ENCODE measurements at places on chromosomes 3 and 15.

DNA sequence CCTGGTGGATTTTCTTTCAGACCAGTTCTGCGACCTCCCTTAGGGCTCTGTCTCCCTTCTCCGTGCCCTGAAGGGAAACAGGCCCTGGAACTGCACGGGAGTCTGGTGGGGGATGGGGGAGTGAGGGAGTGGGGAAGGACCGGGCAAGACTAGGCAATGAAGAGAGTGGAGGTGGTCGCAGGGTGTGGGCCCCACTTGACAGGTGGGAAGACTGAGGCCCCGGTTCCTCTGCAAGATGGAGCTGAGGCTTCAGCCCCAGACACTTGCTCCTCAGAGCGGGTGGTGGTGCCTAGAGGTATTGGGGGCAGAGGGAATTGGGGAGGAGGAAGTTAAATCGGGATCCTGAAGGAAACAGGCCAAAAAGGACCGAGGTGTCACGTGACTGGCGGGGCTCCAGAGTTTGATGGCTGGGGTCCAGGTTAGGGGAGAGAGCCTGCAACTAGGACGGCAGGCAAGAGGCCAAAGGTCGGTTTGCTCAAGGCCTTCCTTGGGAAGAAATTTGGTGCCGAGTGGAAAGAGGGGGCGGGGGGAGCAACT, 597 bp upstream of the CAMK1 start:
- no peak for DNase-seq

DNA sequence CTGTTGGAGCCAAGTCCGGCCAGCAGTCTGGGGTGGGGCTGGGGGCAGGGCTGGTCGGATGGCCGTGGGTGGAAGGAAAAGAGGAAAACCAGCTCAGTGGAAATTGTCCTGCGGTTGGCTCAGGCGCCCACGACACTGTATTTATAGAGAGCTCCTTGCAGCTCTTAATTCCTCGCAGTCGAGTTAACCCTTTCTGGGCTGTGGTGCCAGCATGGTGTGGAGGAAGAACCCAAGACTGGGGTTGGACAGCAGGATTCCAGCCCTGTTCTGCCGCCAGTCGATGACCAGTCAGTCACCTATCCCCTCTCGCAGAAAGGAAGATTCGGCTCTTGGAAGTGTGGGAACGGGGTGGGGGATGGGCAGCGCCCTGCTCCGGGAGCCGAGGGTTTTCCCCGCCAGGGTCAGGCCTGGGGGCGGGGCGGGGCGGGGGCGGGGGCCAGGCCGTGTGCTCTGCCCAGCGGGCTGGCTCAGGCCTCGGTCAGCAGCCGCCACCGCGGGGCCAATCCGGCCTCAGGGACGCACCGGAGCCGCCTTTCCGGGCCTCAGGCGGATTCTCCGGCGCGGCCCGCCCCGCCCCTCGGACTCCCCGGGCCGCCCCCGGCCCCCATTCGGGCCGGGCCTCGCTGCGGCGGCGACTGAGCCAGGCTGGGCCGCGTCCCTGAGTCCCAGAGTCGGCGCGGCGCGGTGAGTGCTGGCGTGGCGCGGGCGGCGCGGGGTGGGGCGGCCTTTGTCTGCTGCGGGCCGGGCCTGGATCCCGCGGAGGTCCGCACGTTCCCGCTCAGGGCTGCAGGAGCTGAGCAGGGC, at the start of gene CD276:
Gene CD276 (plus strand): TSS at position 607 of the 804 bp plus-strand sequence. CDS start 15,257 bp downstream, outside the sequence.
- DNase-seq, result no peak

GRCh38 chr3:12437861-12438260, 46.4 kb upstream of the TSEN2 start:
- no peak for DNase-seq

- DNase-seq, result no peak
These were observed 3.9 kb downstream of the SLC6A1 start for GRCh38 chr3:10996345-10997013.

GRCh38 chr15:49424954-49425353, 1.9 kb downstream of the FGF7 start:
- no peak for DNase-seq

DNA sequence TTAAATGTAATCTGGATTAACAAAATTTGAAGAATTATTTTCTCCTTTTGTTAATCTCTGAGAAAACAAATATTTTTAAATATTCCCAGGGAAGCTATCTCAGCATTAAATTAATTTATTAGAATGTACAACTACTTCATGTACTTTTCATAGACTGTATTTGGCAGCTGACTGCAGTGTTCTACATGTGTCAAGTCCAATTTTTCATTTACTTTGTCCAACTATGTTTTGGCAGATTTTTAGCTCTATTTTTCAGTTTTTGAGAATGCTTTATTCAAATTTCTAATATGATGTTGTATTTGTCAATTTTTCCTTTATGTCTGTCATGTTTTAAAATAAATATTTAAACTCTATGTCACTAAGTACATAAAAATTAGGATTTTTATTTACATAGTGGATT, 925.1 kb downstream of the OTOL1 start:
- no peak for DNase-seq

DNA sequence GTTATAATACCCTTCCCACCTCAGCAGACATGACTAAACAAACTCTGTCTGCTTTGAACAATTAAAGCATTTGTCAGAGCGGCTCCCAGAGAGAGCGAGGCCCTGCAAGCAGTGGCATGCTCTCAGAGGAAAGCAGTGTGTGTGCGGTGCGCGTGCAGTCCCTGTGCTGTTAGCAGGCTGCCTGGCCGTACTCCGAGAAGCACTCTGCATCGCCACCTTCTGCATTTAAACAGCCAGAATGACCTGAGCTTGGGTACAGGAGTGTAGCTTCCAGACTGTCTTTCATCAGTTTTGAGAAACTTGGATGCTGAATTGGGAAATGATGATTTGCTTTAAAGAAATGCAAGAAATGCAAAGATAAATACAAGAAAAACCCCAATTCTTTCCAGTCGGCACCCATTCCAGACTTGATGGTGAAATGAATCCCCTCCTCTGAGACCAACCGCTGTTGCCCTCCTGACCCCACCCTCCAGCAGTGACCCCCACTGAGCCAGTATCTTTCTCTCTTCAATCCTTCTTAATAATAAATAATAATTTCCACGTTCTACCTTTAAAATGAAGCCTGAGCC, 113.5 kb downstream of the VGLL4 start:
- no peak for DNase-seq

- no peak for DNase-seq
These were observed 583 bp downstream of the IL17RE start for GRCh38 chr3:9903238-9903624.

DNA sequence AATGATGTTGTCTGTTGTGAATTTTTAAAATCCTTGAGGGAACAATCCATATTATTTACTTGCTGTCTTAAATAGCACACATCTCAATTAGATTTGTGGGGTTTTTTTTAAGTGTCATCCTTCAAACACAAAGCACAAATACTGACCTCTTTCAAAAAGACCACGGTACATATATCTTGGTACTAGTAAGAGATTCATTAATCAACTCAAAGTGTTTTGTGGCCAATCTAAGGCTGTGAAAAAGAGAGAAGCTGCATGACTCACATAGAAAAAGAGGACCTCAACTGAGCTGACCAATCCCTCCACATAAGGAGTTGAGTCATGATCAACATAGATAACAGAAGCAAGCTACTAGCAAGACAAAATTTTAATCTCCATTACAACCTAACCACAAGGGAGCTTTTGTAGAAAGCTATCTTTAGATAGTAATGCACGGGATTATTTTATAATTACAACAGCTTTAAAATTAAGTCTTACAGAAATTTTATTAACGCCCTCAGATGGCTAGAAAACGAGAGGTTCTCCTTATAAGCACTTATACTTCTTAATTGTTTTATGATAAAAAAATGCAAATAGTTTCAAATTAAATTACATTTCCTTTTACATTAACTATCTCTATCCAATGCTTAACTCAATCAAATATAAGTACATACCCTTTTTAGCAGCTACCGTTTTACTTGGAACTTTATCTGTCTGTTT, 60.5 kb downstream of the TOP2B start:
- no peak for DNase-seq

DNA sequence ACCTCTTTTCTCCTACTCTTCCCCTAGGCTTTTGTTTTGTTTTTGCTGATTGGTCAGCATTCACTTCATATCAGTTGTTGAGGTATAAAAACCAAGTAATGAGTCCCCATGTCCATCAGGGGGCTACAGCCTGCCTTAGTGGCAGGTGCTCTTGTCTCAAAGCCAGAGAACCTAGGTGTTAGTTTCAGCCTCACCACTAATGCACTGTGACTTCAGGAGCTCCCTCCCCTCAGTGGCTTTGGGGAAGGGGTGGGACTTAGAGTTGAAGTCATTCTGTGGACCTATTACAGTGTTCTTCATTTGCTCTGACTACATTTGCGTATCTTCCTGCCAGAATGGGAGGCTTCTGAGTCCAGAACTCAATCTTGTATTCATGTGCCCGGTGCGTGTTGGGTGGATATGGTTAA, 41.6 kb downstream of the NR2C2 start:
- peak; percentile 72 for DNase-seq

DNA sequence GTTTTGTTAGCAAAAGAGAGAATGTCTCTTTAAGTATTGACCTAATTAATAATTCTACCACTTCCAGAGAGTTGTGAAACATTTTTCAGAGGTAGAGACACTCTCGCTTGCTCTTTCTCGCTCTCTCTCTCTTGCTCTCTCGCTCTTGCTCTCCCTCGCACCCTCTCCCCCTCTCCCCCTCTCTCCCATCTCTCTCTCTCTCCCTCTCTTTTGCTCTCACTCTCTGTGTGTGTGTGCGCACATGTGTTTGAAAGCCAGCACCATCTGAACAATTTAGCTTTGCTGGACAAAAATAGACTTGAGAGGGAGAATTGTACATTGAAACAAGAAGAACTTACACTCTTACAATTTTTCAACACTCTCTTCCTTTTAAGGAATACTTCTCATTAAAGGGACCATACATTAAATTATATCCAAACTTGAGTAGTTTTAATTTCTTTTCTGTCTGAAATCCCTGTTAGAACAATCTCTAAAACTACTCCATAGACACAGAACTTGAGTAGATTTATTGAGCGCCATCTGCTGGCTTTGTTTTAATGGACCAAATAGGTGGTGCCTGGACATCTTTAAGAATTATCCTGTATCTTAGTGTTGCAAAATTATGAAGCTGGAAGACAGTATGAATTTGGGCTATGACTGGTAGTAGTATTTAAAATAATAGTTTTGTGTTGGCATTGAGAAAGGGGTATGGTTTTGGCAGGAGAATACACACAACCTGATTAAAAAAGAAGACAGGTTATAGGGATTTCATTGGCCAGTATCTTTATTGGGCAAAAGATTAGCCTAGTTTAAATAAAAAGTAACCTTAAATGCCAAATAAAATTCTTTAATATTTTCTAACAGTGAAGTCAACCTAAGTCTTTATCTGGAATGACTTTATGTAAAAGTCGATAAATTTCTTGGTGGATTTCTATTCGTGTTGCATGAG, 124.6 kb downstream of the AKAP13 start:
- peak; percentile 43 for DNase-seq

DNA sequence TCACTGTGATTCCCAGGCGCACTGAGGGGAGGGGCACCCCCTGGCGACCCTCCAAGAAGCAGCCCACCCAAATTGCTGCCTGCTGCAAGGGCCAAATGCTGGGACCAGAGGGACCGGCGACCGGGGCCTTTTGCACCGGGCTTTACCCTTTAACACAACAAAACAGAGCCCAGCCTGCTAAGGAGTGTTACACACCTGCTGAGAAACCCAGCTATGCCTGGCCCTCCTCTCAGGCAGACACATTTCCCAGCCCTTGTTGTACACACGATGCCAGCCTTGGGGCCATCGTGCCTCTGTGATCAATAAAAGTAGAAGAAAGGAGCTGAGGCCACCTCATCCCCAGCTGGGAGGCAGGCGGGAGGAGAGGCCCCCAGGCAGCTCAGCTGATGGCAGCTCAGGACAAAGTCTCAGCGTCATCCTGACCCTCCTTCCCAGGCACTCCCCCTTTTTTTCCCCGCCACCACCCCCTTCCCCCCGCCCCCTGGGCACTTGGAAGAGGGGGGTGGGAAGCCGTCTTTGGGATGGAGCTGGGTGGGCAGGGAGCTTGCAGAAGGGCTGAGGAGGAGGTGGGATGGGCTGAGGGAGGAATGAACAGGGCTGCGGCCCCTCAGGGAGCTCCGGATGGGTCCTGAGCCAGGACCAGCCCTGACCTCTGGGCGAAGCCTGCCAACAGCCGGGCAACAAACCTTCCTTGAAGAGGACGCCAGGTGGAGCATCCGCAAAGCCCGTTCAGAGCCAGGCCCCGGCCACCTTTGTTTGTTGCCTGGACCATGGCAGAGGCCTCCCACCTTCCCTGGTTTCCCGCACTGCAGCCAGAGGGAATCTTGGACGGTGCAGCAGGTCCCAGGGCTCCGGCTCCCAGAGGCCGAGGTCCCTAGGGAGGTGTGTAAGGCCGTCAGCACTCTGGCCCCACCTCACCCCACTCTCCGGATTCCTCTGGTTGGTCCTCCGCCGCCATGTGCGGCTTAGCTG, 45.9 kb upstream of the SEC61A1 start:
- DNase-seq, result no peak

DNA sequence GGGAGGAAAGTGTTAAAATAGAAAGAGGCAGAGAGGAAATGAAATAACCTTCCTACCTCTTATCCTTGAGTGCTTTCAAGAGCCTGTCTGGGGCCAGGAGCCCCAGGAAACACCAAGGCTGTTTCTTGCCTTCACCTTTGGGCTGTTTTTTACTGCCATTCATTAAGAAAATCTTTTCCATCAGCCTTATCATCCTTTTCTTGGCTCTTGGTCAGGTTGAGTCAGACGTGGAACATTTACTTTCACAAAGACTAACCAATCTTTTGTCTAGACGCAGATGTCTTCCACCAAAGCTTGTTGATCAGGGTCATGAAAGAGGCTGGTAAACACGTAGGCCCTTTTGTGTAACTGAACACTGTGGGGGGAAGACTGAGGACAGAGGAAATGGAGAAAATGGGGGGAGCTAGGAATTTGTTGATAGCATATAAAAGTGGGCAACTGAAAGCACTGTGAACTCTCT, 151.0 kb upstream of the THBS1 start:
- DNase-seq, result no peak

DNA sequence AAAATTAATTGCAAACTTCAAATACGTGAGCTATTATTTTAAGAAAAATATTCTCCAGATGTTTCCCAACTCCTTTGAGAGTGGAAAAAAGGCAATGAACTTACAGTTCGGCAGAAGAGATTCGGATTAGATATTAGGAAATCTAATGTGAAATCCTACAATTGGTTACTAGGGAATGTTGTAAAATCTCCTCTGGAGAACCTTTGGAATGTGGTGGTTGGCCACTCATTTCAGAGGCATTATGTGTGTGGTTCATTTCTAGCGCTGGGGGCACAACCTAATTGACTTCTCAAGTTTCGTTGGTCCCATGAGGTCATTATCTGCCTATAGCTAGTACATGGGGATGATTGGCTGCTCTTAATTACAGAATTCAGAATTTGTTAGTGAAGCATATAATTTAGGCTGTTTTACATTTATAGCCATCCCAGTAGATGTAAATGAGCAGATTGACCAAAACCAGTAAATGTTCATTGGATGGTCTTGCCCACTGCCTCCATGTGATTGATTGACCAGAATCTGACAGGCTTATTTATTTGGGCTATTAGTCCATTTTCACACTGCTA, 34.6 kb upstream of the CMSS1 start:
- DNase-seq, result no peak

GRCh38 chr3:58560771-58561311, 16.4 kb downstream of the FAM107A start:
- DNase-seq, result no peak

Measured in naive B cell (primary cell).